ENCODE measurements at places on chromosomes 13 and 19.

GRCh38 chr13:98526182-98526512 lies 50.8 kb downstream of the STK24 start:
- no peak for DNase-seq

DNA sequence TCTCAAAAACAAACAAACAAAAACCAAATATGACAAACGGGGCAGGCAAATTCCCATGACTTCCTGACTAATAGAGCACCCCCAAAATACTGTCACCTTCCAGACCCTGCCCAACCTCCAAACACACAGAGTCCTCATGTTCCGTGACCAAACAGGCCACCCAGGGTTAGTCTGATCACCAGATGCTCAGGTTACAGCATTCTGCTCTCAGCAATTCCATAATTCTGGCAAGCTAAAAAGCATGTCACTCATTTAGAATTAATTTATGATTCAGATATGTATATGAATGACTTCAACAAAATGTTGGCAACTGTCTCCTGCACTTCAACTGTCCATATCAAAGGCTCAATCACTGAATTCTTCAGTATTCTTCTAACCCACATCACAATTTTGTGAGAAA lies 52.4 kb downstream of the ZIC5 start:
- DNase-seq, result no peak

DNA sequence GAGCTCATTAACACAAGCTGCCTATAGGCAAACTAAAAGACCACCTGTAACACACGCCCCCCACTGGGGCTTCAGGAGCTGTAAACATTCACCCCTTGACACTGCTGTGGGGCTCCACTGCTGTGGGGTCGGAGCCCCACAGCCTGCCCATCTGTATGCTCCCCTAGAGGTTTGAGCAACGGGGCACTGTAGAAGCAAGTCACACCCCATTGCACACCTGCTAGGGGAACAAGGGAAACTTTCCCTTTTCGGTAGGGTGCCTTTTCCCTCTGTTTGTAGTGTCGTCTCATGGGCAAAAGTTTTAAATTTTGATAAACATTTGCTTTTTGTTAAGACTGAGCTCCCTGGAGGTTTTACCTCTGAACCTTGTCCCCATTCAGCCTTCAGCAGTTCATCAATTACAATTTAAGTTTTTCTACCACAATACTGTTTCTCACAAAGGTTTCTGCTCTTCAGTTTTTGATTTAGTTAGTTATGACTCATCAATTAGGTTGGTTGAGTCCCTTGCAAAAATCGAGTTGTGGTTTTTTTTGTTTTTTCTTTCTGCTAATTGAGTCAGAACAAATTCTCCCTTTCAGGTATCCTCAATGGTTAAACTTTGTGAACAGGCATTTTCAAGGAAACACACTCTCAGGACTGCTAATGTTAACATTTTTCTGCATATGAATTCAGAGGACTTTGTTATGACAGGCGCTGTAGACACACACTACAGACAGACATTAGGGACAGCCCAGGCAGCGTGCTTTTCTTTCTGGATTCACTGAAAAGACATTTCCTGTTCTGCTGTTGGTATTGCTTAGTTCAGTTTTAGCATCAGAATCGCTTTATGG lies 35.1 kb downstream of the ZNF433 start:
- DNase-seq, result no peak

- DNase-seq, result no peak
These were observed 30.1 kb upstream of the CCDC124 start for GRCh38 chr19:17902701-17903100.

GRCh38 chr19:54206030-54206830 lies 5.6 kb downstream of the RPS9 start:
- DNase-seq, result no peak

Measured in DMS153 (cell line).